WTC11 (cell line): ENCODE measurements at places on chromosomes 2 and 18.
A peak's percentile ranks its signal among the peaks of the same experiment; 100 is the strongest.

- no peak overlapping the region for H3K4me3 ChIP-seq
- H3K27ac ChIP-seq: no peak overlapping the region
- DNase-seq: no peak
- H3K27me3 ChIP-seq: no peaks in the 10 kb centered on the region
- H3K4me1 ChIP-seq: peaks cover 26% of the 10 kb centered on the region
- H3K36me3 ChIP-seq: no peaks in the 10 kb centered on the region
Observed at GRCh38 chr2:205814039-205814364, 131.7 kb downstream of the NRP2 start.

DNA sequence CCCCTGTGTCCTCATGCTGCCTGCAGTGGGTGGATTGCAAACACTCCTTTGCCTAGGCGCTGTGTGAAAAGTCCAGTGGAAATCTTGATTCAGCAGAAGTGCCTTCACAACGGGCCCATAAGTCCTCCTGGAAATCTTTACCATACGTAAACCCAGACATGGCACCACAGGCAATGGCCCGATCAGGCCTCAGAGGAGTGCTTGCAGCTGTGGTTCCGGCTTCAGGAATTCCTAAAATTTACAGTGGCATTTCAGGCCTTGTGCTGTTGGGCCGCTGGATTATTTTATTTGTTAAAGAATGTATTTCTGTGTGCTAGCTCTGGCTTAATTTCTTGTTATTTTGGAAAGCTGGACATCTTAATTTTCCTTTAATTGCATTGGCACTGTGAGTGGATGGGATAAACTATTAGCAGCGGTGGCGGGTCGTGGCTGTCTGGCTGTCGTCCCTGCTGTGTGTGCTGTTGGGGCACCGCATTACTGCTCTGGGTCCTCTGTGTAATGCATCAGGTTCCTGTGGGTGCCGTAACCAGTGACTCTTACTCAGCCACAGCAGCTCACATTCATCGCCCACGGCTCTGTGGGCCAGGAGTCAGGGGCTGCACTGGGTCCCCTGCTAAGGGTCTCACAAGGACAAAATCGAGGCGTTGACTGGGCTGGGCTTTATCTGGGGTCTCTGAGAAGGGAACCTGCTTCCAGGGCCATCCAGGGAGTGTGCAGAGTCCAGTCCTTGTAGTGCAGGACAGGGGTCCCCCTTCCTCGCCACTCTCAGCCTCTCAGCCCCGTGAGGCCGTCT, 73.1 kb downstream of the RTP5 start:
- H3K36me3 ChIP-seq: peaks cover 3% of the 10 kb centered on the region; the same call in 1 of the 2 replicates
- H3K4me1 ChIP-seq: peaks cover 20% of the 10 kb centered on the region
- no peak overlapping the region for H3K4me3 ChIP-seq
- peaks cover 25% of the 10 kb centered on the region for H3K27me3 ChIP-seq

- H3K36me3 ChIP-seq: peaks cover 7% of the 10 kb centered on the region
- DNase-seq: no peak
- no peak overlapping the region for H3K27ac ChIP-seq
- H3K4me1 ChIP-seq: no peaks in the 10 kb centered on the region
- no peak overlapping the region for H3K4me3 ChIP-seq
Observed at GRCh38 chr2:219149667-219150066, 10.9 kb downstream of the NHEJ1 start.

- no peaks in the 10 kb centered on the region for H3K27me3 ChIP-seq
- no peak overlapping the region for H3K4me3 ChIP-seq
- DNase-seq: no peak
- no peaks in the 10 kb centered on the region for H3K36me3 ChIP-seq
Observed at GRCh38 chr18:23912356-23912755, 102.2 kb upstream of the TTC39C start.

DNA sequence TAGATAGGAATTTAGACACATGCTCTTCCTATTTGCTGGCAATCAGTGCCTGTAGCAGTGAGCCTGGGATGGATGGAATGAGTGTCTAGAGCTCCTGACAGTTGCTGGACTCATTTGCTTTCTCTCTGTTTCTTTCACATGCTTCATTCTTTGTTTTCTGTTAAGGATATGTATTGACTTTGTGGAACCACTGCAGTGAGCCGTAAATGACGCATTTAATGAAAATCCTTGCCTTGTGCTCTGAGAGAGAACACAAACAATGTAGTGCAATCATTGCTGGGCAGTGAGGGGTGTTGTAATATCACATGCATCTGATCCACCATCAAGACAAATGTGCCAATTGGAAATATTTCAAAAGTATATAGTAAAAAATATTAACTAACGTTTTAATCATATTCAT, 25.2 kb upstream of the CDH20 start:
- DNase-seq: no peak
- 0 out of 2 replicates have a peak, but pooled peaks cover 5% of the 10 kb centered on the region for H3K4me1 ChIP-seq

- no peak overlapping the region for H3K27ac ChIP-seq
- H3K4me1 ChIP-seq: no peaks in the 10 kb centered on the region
- no peak for DNase-seq
- H3K4me3 ChIP-seq: no peak overlapping the region
Observed at GRCh38 chr2:66748939-66749338, 314.0 kb downstream of the MEIS1 start.

DNA sequence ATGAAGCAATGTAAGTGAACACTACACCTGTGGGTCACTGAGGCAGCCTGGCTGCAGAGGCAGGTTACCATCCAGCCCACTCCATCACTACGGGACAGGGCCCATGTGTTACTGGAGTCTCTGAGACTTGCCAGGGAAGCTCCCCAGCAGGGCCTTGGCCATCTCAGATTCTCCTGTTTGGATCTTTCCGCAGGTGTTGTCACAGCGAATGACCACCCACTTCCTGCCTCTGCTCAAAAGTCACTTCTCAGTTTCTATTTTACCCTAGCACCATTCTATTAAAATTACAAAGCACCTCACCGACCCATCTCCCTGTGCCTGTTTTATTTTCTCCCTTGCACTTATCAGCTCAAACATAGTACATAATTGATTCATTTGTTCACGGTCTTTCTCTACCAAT, 34.5 kb upstream of the L3MBTL4 start:
- no peak overlapping the region for H3K27ac ChIP-seq
- H3K4me1 ChIP-seq: peaks cover 24% of the 10 kb centered on the region
- no peaks in the 10 kb centered on the region for H3K36me3 ChIP-seq
- no peak overlapping the region for H3K4me3 ChIP-seq
- no peak for DNase-seq

DNA sequence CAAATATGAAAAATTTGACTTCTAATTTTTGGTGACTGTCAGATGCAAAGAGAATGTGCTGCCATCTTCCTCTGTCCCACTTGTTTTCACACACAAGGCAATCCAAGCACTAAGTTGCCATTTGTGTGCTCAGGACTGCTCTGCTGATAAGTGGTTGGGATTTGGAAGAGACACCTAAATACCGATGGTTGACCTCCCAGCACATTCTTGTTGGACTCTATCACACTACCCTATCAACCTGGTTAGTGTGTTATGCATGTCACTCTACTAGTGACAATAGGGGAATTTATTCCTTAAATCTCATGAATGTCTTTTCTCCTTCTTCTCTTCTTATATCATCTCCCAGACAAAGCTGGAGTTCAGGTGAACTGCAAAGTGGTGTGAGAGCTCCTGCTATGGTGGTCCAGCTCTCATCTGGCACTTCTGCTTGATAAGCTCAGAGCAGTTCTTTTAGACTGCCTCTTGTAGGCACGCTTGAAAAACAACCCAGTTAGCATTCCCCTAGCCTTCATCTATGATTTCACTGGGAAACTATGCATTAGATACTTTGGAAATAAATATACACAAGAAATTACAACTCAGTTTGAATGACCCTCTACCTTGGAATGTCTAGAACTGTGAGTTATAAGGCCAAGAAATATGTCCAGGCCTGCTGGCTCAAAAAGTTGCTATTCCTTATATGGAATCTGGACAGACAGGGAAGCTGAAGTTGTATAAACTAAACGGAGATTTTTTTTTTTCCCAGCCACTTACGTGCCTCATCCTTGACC, 404.8 kb downstream of the MEIS1 start:
- H3K27ac ChIP-seq: no peak overlapping the region
- DNase-seq: no peak
- H3K4me1 ChIP-seq: no peaks in the 10 kb centered on the region

DNA sequence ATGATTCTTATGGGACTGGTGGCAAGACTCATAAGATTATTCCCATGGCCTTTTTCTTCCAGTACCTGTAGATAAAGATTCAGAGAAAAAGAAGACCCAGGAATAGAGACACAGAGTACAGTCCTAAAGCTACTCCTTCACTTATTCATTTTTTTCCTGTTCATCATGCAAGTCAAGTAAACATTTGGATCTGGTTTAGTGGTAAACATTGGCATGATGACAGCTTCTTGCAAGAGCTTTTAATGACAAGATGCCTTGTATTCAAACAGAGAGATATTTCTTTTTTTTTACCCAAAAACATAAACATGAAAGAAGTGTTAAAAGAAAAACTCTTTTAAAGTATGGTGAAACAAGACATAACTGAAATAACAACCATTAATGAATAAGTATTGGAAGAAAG, 20.2 kb downstream of the CXCR2 start:
- no peak for DNase-seq
- peaks cover 12% of the 10 kb centered on the region for H3K27me3 ChIP-seq

DNA sequence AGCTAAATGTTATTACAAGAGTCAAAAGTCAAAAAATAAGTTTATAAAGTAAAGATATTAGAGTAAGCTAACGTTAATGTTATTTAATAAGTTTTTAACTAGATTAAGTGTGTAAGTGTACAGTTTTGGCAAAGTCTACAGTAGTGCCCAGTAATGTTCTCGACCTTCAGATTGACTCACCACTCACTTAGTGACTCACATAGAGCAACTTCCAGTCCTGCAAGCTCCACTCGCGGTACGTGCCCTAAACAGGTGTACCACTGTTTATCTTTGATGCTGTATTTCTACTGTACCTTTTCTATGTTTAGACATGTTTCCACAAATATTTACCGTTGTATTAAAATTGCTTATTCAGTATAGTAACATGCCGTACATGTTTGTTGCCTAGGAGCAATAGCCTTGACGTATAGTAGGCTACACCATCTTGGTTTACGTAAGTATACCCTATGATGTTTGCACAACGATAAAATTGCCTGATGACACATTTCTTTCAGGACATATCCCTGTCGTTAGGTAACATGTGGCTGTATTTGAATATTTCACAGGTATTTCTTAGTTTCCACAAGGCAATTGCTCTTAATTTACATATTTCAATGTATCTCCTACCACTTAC, 1641.9 kb upstream of the PIK3C3 start:
- no peaks in the 10 kb centered on the region for H3K27me3 ChIP-seq
- no peak overlapping the region for H3K4me3 ChIP-seq
- no peaks in the 10 kb centered on the region for H3K4me1 ChIP-seq
- no peak overlapping the region for H3K27ac ChIP-seq
- DNase-seq: no peak

DNA sequence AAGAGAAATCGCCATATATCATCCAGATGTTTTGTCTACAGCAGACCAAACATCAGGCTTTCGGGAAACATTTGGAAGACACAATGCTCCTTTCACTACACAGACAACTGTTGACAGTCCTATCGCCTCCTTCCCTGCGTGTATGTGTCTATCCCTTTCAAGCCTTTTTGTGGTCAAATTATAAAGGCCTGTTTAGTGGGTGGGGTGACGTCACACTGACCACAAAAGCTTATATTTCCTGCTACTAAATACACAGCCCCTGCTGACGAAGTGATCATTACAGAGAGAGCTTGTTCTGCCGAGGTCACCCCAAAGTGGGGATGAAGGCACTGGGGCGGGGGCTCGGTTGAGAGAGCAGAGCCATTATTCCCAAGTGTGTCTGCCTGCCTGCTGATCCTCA, 302.7 kb upstream of the TNP1 start:
- H3K27me3 ChIP-seq: no peaks in the 10 kb centered on the region; the same call in 1 of the 2 replicates
- DNase-seq: no peak
- H3K27ac ChIP-seq: no peak overlapping the region
- no peaks in the 10 kb centered on the region for H3K4me1 ChIP-seq
- no peak overlapping the region for H3K4me3 ChIP-seq

DNA sequence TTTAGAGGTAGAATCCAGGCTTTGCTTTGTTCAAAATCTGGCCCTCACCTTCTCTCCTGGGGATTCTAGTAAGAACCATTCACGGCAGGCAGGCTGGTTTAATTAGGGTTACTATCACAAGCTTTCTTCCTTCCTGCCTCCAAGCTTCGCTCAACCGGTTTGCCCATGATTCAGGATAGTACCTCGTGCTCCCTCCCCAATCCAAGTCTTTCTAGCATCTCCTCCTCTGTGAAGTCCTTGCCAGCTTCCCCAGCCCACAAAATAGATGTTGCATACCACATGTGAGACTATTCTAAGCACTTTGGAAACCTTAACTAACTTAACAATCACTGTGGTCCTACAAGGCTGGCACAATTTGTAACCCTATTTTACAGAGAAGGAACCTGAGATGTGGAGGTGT, 135.1 kb downstream of the SOCS6 start:
- no peak overlapping the region for H3K4me3 ChIP-seq
- no peak for DNase-seq
- H3K36me3 ChIP-seq: 0 out of 2 replicates have a peak, but pooled peaks cover 3% of the 10 kb centered on the region
- no peak overlapping the region for H3K27ac ChIP-seq
- H3K4me1 ChIP-seq: peaks cover 30% of the 10 kb centered on the region

- H3K36me3 ChIP-seq: no peaks in the 10 kb centered on the region
- no peak overlapping the region for H3K27ac ChIP-seq
- H3K4me1 ChIP-seq: no peaks in the 10 kb centered on the region
- no peak overlapping the region for H3K4me3 ChIP-seq
Observed at GRCh38 chr2:56287508-56287907, 103.7 kb downstream of the CCDC85A start.

GRCh38 chr18:79772865-79773696, 24.7 kb upstream of the KCNG2 start:
- H3K4me3 ChIP-seq: no peak overlapping the region
- peak; percentile 5 for DNase-seq

GRCh38 chr2:215554689-215555498, 119.0 kb upstream of the FN1 start:
- no peak overlapping the region for H3K27ac ChIP-seq
- H3K36me3 ChIP-seq: no peaks in the 10 kb centered on the region
- no peak for DNase-seq
- H3K4me3 ChIP-seq: no peak overlapping the region

DNA sequence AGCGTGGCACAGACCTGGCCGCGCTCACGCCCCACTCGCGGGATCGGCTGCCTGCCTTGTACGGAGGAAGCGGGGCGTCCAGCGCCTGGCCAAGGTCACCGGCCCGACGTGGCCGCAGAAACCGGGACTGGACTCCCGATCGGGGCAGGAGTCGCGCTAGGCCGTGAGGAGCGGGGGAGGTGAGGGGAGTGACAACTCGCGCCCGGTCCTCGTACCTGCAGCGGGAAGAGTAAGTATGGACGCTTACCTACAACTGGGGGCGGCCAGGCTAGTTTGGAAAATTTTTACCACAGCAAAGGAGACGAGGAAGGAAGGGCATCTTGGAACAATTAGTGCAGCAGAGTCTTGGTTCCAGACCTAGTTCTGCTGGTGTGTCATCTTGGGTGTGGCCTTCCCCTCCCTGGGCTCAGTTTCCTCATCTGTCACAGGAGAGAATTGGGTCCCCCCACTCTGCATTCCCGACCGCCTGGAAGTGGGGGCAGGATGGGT, 693 bp downstream of the UBE2F start:
- H3K4me1 ChIP-seq: peaks cover 30% of the 10 kb centered on the region
- H3K27me3 ChIP-seq: peaks cover 4% of the 10 kb centered on the region
- peak overlapping the region; percentile 71; the same call in 1 of the 2 replicates for H3K27ac ChIP-seq
- peak; percentile 25 for DNase-seq
- H3K4me3 ChIP-seq: peak overlapping the region; percentile 81
